Stimulated activated CD4-positive, alpha-beta T cell treated with anti-CD3 and anti-CD28 coated beads, Interleukin-4, amount 100 ng/mL, for 48 hours (primary cell): ENCODE measurements at places on chromosomes 7 and 10.

- DNase-seq = no peak
Measured at GRCh38 chr7:33287738-33288137, 158.4 kb downstream of the BBS9 start.

DNA sequence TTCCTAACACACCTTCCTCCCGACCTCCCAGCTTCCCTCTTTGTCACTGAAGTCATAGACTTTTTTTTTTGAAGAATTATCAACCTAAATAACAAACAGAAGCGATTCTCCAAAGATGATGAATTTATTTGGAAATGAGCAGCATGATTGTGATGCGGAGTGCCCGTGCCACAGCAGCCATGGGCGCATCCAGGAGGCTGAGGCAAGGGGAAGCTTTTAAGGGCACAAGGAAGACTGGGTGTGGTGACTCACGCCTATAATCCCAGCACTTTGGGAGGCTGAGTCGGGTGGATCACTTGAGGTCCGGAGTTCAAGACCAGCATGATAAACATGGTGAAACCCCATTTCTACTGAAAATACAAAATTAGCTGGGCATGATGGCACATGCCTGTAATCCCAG is 16.2 kb upstream of the GIMAP8 start:
- DNase-seq = no peak

- no peak for DNase-seq
Measured at GRCh38 chr10:119425881-119426170, 116.7 kb downstream of the RGS10 start.

- no peak for DNase-seq
Measured at GRCh38 chr10:72026278-72027111, 61.9 kb downstream of the SPOCK2 start.

DNA sequence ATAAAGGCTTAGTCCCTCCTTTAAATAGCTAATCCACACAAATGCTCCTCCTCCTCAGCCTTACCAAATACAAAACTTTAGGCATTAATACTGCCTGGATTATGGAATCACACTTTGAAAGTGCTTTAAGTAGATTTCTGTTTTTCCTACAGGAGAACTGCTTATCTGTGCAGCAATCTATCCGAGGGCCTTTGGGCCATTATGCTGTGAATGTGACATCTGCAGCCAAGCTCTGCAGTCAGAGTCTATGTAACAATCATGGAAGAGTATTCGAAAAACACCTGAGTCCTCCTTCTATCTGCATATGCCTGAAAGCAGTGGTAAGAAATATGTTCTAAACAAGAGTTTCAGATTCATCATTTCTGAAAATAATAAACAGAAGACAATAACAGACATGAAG is 16.2 kb upstream of the HYAL4 start:
- DNase-seq = no peak

GRCh38 chr10:71427246-71427645 is 30.5 kb downstream of the CDH23 start:
- no peak for DNase-seq

DNA sequence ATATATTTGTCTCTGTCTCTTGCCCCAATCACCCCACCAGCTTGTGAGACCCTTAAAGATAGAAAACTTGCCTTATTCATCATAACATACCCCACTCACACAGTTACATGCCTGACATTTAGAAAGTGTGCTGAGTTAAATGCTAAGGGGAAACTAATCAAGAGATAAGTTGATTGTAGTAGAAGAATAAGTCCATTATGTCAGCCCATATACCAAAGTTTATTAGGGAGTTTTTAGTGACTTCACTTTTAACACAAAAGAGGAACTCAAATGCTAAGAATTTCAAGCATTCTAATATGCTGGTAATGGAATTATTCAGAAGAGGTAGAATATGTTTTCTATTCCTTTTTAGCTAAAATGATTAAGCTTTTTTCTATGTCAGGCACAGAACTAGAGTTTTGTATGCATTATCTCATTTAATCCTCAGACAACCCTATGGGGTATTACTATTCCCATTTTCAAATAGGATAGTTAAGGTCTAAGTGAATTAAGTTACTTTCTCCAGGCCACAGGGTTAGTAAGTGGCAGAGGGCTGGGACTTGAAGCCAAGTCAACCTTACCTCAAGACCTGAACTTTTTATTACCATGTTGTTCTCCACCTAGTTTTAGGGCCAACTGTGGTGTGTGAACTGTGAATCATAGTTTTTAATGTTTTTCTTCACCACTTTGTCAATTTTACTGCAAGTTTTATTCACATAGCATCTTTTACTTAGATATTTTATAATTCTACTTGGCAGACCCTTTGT is 19.6 kb downstream of the ASAH2 start:
- DNase-seq = no peak

DNA sequence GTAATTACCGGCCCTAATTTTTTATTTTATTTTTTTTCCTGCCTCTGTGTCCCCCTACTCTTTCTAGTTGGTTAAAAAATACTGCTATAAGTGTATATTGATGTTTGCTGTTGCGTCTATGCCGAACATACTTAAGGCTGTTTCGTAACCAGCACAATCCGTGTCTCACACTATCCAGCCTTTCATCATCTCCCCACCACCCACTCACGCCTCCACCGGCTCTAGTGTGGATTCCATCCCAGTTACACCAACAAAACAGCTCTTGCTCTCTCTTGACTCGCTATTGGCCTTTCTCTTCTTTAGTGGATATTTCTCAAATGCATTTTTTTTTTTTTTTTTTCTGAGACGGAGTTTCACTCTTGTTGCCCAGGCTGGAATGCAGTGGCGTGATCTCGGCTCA is 70.1 kb upstream of the CAMK1D start:
- no peak for DNase-seq

- no peak for DNase-seq
Measured at GRCh38 chr7:28686418-28686800, 271.7 kb downstream of the TRIL start.

DNA sequence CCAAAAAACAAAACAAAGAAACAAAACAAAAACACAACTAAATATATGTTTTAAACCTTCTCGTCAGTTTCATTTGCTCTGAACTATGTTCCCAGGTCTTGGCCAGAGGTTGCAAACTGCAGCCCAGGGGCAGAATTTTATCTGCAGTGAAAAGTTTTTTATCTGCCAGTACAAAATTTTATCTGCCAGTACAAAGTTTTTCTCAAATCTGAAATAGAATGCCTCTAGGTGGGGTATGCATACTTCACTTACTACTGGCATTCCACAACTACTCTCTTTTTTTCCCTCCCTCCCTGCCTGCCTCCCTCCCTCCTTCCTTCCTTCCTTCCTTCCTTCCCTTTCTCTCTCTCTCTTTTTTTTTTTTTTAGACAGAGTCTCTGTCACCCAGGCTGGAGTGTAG is 9.4 kb upstream of the CLDN3 start:
- DNase-seq = no peak

DNA sequence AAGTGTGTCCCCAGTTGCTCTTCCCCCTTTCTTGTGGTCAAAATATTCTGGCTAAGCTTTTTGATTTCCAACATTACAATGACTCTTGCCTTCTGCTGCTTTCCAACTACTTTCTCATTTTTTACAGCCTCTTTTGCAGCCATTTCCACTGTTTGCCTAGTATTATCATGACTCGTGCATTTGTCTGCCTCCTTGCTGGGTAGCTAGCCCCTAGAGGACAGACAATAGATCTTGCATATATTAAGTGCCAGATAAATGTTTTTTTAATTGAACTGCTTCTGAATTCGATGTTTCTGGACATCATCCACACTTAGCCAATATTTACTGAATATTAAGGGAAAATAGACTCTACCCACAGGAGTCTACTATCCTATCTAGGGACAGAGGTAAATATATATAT is 124.5 kb downstream of the POU6F2 start:
- no peak for DNase-seq

GRCh38 chr10:28291881-28292297 is 11.0 kb downstream of the MPP7 start:
- DNase-seq = peak; percentile 52

DNA sequence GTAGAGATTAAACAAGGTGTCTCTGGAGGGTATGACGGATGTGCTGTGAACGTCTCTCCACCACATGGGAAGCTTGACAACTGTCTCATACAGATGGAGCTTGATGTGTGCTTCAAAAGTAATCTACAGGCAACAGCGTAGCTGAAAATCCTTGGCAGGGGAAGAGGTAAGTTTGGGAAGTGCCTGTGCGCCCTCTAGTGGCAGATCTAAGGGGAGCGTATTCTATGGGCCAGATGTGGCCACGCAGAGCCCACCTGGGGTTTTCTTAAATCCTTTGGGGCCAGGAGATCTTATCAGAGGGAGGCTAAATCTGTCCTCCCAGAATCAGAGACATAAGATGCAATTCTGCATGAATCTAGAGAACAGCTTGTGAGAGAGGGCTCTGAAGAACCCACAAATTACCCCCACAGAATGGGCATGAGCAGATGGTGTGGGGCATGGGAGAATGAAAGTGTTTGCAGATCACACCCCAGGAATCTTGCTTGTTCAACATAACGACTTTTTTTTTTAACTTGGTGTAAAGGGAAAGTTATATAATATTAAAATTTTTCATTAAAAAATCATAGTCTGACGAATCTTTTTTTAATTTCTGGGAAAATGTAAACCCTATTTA is 91.2 kb upstream of the MPP7 start:
- DNase-seq = peak; percentile 51

- no peak for DNase-seq
Measured at GRCh38 chr7:27096768-27097514, 1.1 kb upstream of the HOXA1 start.
